Activated CD4-positive, alpha-beta T cell treated with anti-CD3 and anti-CD28 coated beads for 48 hours (primary cell): ENCODE measurements at places on chromosomes 2 and 18.

GRCh38 chr18:77088963-77089722, 43.4 kb downstream of the MBP start:
- no peak for DNase-seq

- no peak for DNase-seq
These were observed 23.3 kb downstream of the KLF7 start for GRCh38 chr2:207142461-207142860.

- DNase-seq = peak; percentile 25
These were observed 26.3 kb downstream of the DHRS9 start for GRCh38 chr2:169095621-169096105.

- no peak for DNase-seq
These were observed 959.4 kb upstream of the GYPC start for GRCh38 chr2:125696560-125696959.

DNA sequence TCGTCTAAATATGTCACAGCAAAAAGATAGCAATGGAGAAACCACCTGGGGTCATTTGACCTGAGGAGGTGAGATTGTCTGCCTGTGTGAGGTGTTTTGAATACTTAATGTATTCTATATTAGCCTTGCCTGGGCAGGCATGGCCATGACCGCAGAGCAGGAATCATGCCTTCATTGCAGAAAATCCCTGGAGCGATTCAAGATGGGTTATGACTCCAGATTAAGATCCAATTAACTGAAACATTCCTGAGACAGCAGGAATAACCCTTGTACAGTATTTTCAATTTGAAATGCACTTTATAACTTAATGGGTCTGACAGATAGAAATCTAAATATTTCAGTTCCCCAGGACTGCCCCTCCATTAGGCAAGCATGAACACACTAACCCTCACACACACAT, 227.3 kb upstream of the RAB6C start:
- DNase-seq = no peak

DNA sequence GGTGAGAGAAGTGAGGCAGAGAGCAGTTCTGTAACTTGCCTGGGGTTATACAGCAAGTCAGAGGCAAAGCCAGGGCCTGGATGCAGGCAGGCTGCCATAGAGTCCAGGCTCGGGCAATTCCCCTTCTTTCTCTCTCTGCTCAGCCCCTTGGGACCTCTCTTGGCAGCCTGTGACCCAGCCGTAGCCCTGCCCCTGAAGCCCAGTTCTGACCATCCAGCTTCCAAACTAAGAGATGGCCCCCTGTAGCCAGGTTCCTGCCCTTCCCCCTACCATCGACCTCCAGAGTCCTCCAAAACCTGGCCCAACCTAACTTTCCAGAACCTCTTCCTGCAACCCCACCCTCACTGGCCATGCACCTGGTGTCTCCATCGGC, 201.2 kb downstream of the CTIF start:
- no peak for DNase-seq

- DNase-seq = no peak
These were observed 424.0 kb upstream of the CRIM1 start for GRCh38 chr2:35931626-35932025.

GRCh38 chr2:120948662-120949011, 213.0 kb downstream of the GLI2 start:
- DNase-seq = no peak

DNA sequence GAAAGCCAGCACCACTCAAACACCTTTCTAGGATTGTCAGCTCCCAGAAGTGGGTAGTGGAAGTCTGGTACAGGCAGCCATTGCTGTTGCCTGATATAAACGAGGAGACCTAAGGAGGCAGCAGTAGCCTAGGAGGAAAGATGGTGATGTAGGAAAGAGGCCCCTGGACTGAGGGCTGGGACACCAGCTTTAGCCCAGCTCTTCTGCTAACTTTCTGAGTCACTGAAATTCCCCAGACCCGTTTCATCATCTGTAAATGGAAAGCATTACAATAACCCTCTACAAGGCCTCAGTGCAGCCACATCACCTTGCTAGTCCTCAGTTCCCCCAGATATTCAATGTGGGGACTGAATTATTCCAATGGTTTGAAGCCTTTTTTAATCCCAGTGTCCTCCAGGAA, 336.5 kb downstream of the TNS1 start:
- DNase-seq = peak; percentile 7

GRCh38 chr2:229257985-229258384, 13.1 kb downstream of the PID1 start:
- DNase-seq = no peak

- no peak for DNase-seq
These were observed 24.7 kb upstream of the LRRC30 start for GRCh38 chr18:7206217-7206616.

- DNase-seq = no peak
These were observed 33.9 kb downstream of the FBXO15 start for GRCh38 chr18:74113711-74114110.

GRCh38 chr18:24486684-24487083, 26.2 kb downstream of the HRH4 start:
- no peak for DNase-seq

- DNase-seq = no peak
These were observed 132.7 kb downstream of the KCTD1 start for GRCh38 chr18:26415631-26416030.

DNA sequence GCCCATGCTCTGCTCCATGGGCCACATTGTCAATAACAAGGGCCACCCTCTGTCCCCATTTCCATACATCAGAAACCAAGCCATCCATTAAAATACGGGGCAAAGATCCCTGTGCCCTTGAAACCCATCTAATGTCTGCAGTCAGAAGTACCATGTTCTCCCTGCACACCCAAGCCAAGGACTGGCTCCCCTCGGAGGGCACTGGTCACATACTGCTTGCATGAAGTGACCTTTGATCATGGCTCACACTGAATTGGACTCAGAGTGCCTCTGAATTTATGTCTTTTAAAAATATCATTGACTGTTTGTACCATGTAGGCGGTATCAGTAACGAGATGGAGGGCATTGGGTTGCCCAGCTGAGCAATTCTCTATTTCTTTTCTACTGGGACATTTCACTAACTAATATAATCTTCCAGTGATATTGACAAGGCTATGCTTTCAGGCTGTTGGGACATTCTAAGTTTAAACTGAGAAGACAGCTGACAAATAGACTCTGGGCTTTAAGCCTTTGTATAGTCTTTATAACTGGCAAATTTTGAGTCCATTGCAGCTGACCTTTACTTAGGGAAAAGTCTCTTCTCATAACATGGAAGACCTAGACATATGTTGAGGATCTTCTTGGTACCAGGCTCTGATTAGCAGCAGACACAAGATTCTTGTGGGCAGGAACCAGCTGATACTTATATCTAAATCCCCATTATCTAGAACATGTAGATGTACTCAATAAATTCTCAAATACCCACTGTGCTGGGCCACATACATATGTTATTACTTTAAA, 214.3 kb downstream of the MYCN start:
- no peak for DNase-seq

DNA sequence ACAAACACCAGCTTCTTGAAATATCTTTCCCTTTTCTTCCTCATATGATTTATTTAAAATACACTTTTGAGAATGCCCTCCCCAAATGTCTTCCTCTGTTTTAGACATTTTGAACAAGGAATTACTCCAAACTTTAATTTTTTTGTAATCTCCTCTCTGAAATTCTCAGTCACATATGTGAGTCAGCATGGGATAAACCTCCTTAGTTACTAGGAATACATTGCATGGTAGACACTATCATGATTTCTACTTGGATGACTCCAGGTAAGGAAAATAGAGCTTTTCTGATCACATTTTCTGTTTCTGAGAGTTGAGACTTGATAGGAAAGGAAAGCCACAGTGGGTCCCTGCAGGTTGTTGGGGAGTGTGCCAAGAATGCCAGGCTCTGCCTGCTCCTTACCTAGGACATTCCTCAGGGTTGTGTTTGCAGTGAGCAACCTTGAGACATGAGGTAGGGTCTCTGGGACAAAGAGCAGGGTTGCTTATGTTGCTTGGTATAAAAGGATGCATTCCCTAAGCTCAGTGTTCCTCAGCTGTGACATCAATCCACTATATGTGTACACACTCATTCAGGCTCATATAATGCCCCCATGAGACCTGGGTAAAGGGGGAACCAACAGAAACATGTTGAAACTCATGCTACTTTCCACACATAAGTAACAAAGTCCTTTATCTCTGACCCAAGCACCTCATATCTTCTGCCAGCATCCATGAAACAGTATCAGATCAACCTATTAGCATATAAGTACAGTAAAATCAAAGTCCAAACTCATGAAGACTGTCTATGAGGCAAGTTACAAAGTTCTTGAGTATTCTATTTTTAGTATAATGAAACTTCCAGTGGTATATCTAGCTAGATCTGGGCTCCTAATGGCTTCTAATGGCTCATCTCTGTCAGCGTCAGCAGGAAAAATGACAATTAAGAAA, 112.8 kb upstream of the SCN1A start:
- no peak for DNase-seq

DNA sequence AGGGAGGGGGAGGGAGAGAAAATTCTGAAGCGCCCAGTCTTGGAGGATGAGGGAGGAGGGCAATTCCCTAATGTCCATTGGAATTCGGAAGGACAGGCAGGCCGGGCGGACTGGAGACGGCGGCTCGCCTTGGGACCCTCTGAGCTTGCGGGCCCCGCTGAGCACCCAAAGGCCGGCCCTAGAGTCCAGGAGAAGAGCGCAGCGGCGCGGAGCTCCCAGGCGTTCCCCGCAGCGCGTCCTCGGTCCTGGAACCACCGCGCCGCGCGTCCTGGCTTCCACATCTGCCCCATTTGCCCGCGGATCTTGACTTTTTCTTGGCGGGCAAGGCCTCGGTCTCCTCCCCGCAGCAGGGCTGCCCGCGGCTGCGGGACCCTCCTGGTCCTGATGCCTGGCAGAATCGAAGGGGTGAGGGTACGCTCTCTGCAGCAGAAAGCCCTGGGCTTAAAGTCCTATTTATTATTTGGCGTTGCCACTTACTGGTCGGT, 675 bp upstream of the MLPH start:
- no peak for DNase-seq

- no peak for DNase-seq
These were observed 39.0 kb upstream of the SIX3 start for GRCh38 chr2:44902217-44903137.

DNA sequence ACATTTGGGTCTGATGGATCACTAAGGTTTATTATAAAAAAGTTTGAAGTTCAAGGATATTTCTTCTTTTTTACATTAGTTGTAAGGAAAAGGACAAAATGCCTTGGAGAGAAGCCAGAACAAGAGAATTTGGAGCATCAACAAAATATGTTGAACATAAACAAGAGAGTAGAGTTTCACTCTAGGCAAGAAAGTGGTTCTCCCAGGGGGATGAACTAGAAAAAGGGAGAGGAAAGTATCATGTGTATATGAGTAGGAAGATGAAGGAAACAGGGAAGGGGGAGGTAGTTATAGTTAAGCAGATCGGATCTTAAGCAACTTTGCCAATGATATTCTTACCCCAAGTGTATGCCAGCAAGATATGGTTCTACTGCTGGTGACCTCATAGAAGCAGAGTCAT, 63.8 kb upstream of the GALNT3 start:
- no peak for DNase-seq

GRCh38 chr2:191250400-191250799, 5.2 kb downstream of the MYO1B start:
- DNase-seq = no peak

DNA sequence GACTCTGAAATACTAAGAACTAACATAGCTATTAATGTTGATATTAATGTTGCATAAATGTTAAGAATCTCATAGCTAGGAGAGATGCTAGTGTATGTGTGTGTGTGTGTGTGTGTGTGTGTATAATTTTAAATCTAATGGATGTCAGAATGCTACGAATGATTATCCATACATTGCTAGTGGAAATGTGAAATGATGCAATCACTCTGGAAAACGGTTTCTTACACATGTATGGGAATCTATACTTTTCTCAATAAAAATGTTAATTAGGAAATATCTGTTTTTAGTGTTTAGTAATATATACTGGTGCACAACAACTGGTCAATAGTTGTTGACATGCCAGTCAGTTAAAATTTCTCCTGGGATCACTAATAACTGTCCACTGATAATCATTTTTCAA, 908.8 kb upstream of the POU3F3 start:
- no peak for DNase-seq

- DNase-seq = no peak
These were observed 172.8 kb upstream of the SPRED2 start for GRCh38 chr2:65605058-65605742.

DNA sequence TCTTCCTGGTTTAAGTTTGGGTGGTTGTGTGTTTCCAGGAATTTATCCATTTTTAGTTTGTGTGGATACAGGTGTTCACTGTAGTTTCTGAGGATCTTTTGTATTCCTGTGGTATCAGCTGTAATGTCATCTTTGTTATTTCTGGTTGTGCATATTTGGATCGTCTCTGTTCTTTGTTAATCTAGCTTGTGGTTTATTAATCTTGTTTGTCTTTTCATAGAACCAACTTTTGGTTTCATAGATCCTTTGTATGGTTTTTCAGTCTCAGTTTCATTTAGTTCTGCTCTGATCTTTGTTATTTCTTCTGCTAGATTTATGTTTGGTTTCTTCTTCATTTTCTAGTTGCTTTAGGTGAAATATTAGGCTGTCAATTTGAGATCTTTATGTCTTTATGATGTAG, 202.4 kb upstream of the ZSWIM2 start:
- DNase-seq = no peak

GRCh38 chr2:44943031-44943692, 1.7 kb downstream of the SIX3 start:
- DNase-seq = no peak

DNA sequence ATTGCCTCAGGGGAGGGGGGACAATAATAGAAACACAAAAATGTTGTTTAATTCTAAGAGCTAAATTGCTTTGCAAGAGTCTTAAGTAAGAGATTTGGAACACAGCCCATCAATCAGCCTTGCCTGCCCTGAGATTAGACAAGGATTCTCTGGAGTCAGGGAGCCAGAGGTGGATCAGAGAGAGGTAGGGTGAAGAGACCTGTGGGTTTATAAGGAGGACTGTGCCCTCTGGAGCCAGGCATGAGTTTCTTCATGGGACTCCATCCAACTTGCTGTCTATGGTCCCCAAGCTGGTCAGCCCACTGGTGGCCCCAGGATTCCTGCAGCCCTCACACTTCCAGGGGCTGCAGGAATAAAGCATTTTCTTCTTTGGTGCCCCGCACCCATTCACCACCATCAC, 139.3 kb downstream of the ALK start:
- no peak for DNase-seq

DNA sequence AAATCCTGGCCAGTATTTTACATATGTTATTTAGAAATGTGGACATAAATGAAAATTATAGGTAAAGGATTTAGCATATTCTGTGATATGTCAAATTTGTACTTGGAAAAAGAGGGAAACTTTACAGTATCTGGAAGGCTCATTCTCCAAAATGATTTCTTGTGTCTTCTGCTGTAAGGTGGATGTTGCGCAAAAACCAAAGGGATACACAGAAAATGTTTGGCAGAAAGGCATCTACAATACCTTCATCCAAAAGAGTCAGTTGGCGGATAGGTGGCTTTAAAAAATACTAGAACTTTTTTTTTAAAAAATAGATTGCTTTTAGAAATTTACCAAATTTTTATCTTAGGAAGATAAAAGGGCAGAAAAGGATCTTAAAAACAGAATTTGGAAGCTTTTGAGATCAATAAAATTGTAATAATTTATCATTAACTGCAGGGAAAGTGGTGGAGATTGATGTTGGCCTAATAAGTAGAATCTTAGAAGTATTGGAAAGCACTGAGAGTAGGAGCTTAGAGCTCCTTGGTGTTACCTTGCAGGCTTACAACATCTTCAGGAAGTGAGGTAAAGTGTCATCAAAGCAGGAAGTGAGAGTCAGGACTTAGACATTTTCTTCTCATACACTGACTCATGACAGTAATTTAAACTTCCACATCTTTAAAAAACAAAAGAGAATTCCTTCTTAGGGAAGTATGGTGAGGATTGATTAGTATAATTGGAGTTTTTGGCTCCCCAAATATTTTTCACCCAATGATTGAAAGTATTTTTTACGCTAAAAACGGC, 2.1 kb downstream of the NABP1 start:
- DNase-seq = no peak
